ENCODE measurements at places on chromosomes 2 and 18.

GRCh38 chr2:47751856-47752414 lies 31.0 kb upstream of the MSH6 start:
- DNase-seq, result no peak

GRCh38 chr2:51490576-51491234 lies 458.8 kb upstream of the NRXN1 start:
- DNase-seq, result no peak

DNA sequence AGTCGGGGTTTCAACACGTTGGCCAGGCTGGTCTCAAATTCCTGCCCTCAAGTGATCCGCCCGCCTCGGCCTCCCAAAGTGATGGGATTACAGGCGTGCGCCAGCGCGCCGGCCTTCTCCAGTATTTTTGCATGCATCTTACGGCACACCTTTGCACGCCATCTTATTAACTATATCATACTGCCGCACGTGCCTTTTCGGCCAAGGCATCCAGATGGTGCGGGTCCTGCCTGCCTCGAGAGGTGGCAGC lies 765 bp upstream of the ING5 start:
- no peak for DNase-seq

GRCh38 chr2:168178520-168179324 lies 68.7 kb downstream of the STK39 start:
- DNase-seq, result no peak

- no peak for DNase-seq
Measured at GRCh38 chr18:77700051-77700450, 450.4 kb downstream of the GALR1 start.

DNA sequence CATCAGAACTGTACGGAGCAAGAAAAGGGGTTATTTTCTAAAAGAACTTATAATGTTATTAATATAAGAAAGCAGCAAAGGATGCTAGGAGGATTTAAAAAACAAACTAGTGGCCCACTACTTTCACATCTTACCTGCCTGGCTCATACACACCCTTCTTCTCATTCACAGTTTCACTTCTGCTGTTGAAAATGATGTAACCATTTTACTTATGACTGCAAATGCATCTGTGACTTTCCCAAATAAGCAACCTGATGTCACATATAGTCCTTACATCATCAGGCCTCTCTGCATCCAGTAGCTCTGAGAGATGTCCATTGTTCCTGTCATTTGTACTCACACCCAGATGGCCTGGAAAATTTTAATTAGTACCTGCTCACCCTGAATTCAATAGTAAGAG lies 101.8 kb upstream of the MYO3B start:
- no peak for DNase-seq

- no peak for DNase-seq
Measured at GRCh38 chr18:65659312-65659711, 91.5 kb upstream of the CDH7 start.

GRCh38 chr2:44763275-44763782 lies 178.2 kb upstream of the SIX3 start:
- no peak for DNase-seq

DNA sequence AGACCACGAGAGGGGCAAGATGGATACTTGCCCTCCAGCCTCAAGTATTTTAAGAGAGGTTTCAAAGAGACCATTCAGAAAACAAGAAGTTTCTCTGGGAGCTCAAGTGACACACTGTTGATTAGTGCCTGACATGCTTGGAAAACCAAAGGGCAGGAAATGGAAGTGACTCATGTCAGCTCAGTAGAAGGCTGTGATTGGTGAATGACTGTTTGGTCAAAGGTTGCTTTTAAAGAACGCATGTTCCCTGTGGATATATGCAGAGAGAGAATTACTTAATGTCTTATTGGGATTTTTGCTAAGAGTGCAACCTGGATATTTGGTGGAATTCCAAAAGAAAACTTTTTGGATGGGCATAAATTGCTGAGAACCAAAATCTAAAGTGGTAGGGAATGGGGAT lies 549.9 kb downstream of the XIRP2 start:
- DNase-seq, result no peak

GRCh38 chr18:32276906-32277305 lies 87.1 kb downstream of the MEP1B start:
- no peak for DNase-seq

DNA sequence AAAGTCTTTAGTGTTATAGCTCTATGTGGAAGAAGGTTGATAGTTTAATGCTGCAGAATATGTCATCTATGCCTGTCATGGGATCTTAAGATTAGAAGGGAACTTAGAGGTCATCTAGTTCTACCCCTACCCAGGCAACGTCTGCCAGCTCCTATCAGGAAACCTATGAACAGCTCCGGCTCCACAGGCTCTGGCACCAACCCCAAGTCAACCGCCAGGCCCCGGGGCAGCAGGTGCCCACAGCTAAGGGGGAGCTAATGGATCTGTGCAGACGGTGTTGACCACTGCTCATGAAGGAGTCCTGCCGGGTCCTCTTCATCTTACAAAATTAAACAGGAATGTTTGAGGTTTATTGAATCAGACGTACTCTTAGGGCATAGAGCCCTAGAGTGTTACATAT lies 440.8 kb upstream of the KLHL29 start:
- no peak for DNase-seq

GRCh38 chr18:46856973-46857372 lies 60.3 kb downstream of the PIAS2 start:
- DNase-seq, result no peak

DNA sequence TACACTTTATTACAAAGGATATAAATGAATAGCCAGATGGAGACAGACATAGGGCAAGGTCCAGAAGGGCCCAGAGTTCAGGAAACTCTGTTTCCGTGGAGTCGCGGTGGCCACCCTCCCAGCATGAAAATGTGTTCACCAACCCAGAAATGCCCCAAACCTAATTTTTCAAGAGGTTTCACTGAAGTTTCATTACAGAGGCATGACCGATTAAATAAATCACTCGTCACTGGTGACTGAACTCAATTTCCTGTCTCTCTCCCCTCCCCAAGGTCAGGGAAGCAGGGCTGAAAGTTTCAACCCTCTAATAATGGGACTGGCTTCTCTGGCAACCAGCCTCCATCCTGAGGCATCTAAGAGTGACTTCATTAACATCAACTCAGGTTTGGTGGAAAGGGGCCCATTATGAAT lies 22.4 kb downstream of the USP40 start:
- DNase-seq, result no peak

GRCh38 chr2:11829947-11830707 lies 83.7 kb downstream of the LPIN1 start:
- DNase-seq, result peak; percentile 93

GRCh38 chr18:49094979-49095632 lies 144.3 kb upstream of the SMAD7 start:
- peak; percentile 75 for DNase-seq
